Umbilical cord (tissue), 2 donors: ENCODE measurements at places on chromosomes 5 and 9. TPM values are rescaled to one million over a fixed set of nuclear protein-coding genes. Genes with fewer than 3 reads are reported as not detected.
A peak's percentile ranks its signal among the peaks of the same experiment; 100 is the strongest.

- no peak for DNase-seq
Observed at GRCh38 chr9:117516676-117517632, 102.1 kb upstream of the ASTN2 start.

- DNase-seq, result no peak
Observed at GRCh38 chr5:139078345-139078744, 119.8 kb downstream of the SIL1 start.

GRCh38 chr5:180785121-180785781 is 17.4 kb downstream of the MGAT1 start:
- DNase-seq, result peak; percentile 75

GRCh38 chr5:167332309-167332708 is 959.1 kb upstream of the WWC1 start:
- DNase-seq, result no peak

The ANKRD31 gene
- total RNA-seq, result 1.2 TPM
